ENCODE measurements at places on chromosomes 11 and 22.

DNA sequence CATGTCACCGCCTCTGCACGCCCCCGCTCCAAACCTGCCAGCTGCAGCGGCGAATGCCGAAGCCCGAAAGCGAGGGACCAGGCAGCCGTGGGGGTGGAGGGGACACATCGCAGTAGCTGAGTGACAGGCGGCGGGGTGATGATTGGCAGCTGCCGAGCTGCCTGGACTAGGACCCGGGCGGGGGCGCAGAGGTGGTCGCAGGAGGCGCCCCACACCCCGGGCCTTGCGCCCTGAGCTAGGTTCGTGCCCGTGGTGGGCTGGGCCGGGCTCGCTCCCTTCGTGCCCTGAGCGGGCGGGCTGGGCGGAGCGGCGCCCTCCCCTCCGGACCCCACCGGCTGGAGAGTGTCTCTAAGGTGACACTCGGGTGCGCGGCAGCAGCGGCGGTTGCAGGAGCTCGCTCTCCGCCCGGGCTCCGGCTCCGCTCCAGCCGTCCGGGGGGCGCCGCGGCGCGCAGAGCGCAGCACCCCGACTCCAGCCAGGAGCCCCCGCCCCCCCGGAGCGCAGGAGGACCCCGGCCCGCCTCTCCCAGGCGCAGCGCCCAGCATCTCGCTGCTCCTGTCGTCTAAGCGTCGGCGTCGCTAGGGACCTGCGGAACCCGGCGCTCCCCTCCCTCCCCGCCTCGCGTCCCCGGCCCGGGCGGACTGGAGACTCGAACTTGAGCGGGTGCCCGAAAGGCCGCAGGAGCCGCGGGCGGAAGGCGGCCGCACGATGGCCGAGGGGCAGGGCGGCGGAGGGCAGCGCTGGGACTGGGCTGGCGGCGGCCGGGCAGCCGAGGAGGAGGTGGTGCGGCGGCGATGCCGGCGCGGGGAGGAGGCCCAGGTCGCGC, 14.5 kb upstream of the DGKZ start:
- DNase-seq = peak; percentile 60

DNA sequence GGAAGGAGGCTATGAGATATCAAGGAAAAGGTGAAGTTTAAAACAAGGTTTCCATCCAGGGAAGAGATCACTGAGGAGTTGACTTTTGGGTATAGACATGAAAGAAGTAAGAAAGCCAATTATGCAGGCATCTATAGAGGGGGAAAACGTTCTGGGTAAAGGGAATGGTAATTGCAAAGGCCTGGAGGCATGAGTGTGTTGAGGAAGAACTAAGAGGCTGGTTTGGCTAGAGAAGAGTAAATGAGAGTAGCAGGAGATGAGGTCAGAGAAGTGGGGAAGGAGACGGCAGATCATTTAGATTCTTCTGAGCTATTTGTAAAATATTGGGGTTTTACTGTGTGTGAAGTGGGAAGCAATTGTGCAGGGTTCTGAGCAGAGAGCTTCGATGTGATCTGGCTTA, 7.6 kb downstream of the ENDOD1 start:
- no peak for DNase-seq

DNA sequence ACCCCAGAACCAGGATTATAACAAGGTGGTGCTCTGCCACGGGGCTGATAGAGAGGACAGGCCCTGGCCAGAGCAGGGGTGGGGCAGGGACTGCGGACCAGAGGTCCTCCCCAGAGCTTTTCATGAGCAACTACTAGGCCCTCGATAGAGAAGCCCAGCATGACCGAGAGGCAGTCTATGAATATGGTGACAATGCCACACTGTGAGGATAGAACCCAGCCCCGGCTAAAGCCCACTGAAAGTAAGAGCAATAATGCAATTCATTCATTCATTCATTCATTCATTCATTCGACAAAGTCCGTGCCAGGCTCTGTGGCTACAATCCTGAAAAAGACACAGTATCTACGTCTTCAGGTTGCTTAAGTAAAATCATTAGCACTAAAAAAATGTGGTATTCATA, 35.6 kb upstream of the CD5 start:
- no peak for DNase-seq

GRCh38 chr22:18145676-18146388, 4.1 kb upstream of the USP18 start:
- DNase-seq = no peak

DNA sequence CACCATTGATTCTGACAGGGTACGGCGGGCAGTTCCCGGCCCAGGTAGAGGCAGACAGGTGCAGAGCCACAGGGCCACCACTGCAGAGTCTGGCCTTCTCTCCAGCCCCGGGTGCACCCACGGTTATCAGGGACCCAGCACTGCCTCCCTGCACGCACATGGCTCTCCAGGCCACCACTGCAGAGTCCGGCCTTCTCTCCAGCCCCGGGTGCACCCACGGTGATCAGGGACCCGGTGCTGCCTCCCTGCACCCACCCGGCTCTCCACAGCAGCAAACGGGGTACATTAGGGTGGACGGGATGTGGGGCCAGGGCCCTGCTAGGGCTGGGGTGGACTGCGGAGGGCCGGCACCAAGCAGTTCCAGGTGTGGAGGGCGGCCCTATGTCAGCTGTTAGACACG, 272.9 kb downstream of the BRD1 start:
- DNase-seq = no peak

DNA sequence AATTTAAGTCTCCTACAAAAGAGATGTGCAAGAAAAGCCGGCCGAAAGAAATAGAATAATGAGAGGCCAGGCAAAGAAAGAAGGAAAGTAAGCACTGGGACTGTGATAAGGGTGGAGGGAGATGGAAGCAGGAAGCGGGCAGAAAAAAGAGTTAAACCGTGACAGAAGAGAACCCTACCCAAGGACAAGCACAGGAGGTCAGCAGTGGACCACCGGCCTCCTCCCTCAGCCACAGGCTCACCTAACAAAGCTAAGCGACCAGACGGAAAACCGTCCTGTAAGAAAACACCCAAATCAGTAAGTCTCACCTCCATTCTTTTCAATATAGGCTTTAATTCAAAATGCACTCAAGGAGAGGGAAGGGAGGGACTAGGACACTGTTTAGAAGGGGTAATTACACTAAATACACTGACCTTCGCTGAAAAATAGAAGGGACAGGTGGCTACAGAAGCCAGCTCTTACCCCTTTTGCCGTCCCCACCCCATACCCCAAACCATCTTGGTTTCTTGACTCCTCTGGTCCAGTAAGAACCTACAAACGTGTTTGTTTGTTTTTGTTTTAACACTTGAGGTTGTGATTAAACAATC, 1.9 kb downstream of the FAM181B start:
- no peak for DNase-seq

DNA sequence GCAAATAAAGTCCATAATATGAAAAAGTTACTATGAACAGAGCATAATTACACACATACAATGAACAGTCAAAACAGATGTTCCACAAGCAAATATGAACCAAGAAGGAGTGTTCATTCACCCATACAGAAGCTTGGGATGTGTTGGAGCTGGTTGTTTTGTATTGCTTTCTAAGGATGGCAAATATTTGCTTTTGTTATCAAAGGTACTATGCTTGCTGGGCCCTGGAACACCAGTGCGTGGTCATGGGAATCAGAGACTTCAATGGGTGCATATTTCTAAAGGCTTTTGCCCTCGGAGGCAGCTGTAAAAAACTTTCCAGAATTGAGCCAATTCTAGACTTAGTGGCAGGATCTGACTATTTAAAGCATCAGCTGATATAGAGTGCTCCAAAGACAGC, 85.1 kb downstream of the BARX2 start:
- no peak for DNase-seq

DNA sequence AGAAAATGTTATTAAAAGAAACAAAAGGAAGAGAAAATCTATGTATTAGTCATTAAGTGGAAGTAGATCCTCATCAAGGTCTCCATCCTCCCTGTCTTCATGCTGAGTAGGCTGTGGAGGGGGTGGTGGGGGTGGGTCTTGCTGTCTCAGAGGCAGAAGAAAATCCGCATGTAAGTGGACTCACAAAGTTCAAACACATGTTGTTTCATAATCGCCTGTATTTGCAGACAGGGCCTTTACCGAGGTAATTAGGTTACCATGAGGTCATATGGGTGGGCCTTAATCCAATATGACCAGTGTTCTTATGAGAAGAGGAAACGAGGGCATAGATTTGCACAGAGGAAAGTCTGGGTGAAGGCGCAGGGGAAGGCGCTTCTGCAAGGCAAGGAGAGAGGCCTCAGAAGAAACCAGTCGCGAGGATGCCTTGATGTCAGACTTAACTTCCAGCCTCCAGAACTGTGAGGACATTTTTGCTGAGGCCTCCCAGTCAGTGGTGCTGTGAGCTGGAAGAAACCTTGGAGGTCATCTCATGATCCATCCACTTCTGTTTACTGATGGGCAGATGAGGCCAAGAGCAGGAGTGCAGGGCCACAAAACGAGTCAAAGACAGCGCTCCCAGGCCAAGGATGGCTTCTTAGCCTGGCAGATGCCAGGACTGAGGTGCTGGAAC, 49.3 kb upstream of the THY1 start:
- DNase-seq = no peak

- no peak for DNase-seq
These were observed 667 bp downstream of the RAB6A start for GRCh38 chr11:73760135-73760678.

GRCh38 chr11:32897103-32897502, 4.5 kb downstream of the QSER1 start:
- DNase-seq = no peak

GRCh38 chr22:33640900-33641299, 279.4 kb downstream of the LARGE1 start:
- no peak for DNase-seq

GRCh38 chr22:22427542-22428065, 80.9 kb downstream of the ZNF280B start:
- no peak for DNase-seq

DNA sequence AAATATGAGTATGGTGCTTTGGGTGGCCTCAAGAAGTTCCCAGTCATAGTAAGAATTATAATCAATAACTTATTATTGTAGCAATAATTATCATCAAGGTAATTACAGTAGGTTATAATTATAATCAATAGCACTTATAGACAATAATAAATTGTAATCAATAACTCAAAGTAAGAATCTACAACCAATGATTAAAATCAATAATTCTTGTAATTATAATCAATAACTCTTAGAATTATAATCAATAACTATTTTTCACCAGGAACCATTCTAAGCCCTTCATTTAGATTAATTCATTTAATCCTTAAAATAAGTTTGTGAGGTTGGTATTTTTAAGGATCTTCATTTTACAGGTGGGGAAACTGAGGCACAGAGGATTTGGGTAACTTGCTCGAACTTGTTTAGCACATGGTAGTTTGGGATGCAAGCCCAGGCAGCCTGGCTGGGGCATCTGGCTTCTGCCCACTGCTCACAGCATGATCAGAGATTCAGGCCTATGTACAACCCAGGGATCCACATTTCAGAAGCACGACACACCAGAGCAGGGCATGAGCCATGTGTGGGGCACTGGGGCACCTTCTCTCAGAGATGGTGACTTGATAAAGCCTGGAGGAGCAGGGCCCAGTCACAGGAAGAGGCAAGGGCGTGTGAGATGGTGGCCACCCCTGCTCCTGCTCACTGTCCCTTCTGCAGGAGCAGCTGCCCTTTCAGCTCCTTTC, 46.6 kb downstream of the SLC1A2 start:
- no peak for DNase-seq

DNA sequence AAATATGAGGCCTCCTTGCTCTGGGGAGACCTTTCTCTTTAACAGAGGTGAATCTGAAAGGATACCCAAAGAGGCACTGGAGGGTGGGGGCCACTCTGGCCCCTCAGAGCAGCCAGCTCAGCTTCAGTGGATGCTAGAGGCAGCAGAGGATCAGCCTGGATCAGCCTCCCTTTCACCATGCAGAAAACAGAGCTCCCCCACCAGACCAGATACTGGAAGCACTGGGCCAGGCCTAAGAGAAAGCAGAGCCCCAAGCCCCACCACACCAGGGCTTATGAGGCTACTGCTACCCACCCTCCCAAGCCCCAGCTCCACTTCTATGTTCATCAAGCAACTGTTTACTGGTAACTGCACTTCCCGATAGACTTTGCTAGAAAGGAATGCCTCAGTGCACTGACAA, 4.0 kb upstream of the SLC43A3 start:
- DNase-seq = no peak

- no peak for DNase-seq
These were observed 120.8 kb upstream of the ARHGAP20 start for GRCh38 chr11:110833033-110833484.

DNA sequence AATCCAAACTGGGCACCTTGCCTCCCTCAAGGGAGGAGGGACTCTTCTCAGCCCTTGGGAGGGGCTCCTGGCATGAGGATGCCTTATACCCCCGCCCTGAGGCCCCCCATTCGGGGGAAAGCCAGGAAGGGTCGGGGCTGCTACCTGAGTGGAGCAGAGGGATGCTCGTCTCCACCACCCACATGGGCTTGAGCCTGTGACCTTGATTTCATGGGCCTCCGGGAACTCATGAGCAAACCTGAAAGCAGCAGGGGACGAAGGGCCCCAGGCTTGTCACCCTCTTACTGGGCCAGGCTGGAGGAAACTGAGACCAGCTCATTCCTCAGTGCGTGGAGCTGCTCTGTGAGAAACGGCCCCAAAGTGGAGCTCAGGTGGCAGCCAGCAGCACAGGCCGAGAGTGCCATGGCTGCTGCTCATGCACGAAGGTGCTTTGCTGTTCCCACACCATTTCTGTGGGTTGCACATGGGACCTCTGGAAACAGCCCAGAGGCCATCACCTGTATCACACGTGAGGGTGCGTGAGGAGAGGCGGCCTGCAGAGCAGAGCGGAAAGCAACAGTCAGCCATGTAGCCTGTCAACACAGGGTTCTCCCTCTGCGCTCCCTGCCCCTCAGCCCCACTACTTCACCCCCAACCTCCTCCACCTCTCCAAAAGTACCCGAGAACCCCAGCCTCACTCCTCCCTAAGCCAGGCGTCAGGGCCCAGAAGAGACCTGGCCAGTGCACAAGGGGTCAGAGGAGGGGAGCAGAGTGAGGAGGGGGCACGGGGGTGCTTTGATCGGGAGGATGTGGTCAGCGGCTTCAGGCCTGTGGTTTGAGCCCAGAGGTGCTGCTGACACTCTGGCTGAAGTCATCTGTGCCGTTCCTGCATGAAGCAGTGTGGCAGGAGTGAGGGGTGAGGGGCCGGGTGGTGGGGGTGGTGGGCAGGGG, 14.1 kb upstream of the IL2RB start:
- DNase-seq = no peak

GRCh38 chr11:134144744-134145143, 75.9 kb downstream of the JAM3 start:
- DNase-seq = no peak

GRCh38 chr11:118892514-118892913, 8.8 kb downstream of the CXCR5 start:
- no peak for DNase-seq

GRCh38 chr11:116730601-116731000, 42.2 kb downstream of the BUD13 start:
- DNase-seq = no peak

DNA sequence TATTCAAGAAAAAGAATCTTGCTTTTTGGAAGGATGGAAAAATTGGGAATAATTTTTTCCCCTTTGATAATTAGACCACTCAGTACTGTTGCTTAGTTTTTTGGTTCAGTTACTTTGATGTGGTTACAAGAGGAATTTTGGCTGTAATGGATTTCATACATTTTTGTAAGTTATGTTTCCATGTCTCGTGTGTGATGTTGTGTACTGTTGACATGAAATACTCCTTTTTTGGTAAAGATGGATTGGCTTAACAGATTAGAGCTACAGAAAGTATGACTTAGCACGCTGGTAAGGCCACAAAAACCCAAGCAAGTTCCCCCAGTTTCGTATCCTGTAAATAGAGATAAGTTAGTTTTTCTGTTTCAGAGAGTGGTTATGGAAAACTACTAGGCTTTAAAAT, 11.9 kb downstream of the TBCEL start:
- no peak for DNase-seq

Data from stimulated activated CD8-positive, alpha-beta memory T cell treated with anti-CD3 and anti-CD28 coated beads, Interleukin-15, amount 100 ng/mL, for 4 hours (primary cell).